ENCODE measurements at places on chromosomes 16 and 17.

GRCh38 chr17:50629902-50630301, 4.8 kb upstream of the ABCC3 start:
- no peak for DNase-seq

GRCh38 chr16:53433930-53434376, 318 bp upstream of the RBL2 start:
- no peak for DNase-seq

DNA sequence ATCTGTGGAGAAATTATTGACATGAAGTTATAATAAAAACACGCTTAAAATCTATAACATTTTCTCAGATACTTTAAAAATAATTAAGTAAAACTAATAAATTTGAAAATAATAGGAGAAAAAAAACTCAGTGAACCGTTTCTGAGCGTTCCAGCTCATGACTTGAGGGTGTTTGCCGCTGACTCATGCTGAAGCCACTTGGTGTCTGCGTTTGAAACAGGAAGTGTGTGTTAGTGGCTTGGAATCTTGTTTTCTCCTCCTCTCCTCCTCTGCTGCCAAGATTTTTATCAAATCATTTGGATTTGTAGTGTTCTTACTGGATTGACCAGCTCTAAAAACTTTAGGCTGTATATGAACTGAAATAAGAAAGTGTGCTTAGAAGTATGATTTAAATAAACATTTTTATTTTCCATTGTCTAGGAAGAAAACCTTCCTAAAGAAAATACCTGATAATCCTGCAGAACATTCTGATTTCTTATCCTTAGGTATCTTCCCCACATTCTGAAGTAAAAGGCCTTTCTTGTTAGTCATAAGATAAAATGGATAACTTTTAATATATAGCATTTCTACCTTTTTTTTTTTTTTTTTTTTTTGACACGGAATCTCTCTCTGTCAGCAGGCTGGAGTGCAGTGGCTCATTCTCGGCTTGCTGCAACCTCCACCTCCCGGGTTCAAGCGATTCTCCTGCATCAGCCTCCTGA, 30.8 kb downstream of the USP10 start:
- peak; percentile 86 for DNase-seq

- DNase-seq, result no peak
These were observed 3.9 kb downstream of the MED9 start for GRCh38 chr17:17480593-17481148.

GRCh38 chr17:3976675-3977171, 12.5 kb upstream of the ATP2A3 start:
- no peak for DNase-seq

- DNase-seq, result no peak
These were observed 205.1 kb upstream of the MAF start for GRCh38 chr16:79805621-79806020.

GRCh38 chr17:57602896-57603295, 142.2 kb downstream of the CCDC182 start:
- DNase-seq, result no peak

GRCh38 chr17:28774206-28774605, 30.4 kb downstream of the TRAF4 start:
- DNase-seq, result no peak

DNA sequence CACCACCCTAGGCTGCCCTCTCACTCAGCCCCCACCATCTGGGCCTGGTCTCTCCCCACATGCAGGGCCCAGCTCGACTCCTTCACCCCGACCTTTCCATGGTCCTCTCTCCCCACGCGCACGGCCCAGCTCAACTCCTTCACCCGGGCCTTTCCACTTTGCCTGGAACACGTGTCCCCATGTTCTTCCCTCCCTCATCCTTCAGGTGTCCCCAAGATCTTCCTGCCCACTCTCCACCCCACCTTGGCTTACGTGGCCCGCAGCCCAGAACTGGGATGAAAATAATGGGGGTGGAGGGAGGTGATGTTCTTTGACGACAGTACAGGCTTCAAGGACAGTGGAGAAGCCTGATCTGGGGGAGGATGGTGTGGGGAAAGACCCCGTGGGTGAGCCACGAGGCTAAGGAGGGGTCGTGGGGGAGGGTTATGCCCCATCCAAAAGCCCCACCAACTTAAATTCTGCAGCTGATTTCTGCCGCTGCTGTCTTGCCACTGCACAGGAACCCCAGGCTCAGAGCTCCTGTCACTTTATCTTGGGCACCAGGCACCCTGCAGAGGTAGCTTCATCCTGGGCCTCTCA, 9.9 kb upstream of the MEAK7 start:
- DNase-seq, result no peak

DNA sequence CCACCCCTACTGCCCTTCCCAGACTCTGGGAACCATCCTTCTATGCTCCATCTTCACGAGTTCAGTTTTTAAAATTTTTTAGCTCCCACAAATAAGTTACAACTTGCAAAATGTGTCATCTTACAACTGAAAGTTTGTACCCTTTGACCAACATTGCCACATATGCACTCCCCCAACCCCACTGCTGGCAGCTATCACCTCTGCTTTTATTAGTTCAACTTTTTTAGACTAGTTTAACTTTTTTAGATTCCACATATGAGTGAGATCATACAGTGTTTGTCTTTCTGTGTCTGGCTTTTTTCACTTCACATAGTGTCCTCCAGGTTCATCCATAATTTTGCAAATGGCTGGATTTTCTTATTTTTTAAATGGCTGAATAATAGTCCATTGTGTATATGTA, 7.7 kb downstream of the GPT2 start:
- DNase-seq, result no peak

DNA sequence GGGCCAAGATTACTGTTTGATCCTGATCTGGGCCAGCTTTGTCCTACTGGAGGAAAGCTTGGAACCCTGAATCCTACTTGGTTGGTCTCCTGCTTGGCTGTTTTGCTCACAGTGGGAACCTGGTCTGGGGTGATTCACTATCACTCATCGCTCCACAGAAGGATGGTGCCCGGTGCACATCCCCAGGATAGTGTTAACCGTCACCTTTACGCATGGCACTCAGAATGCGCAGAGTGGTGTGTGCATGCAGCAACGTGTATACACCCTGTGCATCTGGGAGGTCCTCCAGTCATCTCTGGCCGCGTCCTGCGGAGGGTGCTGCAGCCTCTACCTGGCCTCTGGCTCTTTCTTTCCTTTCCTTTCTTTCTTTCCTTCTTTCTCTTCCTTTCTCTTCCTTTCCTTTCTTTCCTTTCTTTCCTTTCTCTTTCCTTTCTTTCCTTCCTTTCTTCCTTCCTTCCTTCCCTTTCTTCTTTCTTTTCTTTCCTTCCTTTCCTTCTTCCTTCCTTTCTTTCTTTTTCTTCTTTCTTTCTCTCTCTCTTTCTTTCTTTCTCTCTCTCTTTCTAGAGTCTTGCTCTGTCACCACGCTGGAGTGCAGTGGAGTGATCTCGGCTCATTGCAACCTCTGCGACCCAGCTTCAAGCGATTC, 13.1 kb downstream of the SOCS3 start:
- no peak for DNase-seq

DNA sequence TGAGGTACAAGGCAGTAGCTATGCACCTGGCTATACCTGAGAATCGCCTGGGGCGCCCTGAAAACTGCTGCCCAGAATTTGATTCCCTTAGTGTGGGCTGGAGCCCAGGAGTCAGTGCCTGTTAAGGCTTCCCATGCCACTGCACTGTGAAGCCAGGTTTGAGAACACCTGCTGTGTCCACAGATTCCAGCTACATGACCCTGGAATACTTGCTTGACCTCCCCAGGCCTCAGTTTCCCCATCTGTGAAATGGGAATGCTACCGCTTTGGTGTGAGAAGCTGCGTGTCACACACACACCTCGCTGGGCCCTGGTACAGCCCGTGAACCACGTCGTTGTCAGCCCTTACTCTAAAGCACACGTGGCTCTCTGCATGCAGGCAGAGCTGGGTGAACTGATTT, 271.0 kb downstream of the C16orf95 start:
- no peak for DNase-seq

DNA sequence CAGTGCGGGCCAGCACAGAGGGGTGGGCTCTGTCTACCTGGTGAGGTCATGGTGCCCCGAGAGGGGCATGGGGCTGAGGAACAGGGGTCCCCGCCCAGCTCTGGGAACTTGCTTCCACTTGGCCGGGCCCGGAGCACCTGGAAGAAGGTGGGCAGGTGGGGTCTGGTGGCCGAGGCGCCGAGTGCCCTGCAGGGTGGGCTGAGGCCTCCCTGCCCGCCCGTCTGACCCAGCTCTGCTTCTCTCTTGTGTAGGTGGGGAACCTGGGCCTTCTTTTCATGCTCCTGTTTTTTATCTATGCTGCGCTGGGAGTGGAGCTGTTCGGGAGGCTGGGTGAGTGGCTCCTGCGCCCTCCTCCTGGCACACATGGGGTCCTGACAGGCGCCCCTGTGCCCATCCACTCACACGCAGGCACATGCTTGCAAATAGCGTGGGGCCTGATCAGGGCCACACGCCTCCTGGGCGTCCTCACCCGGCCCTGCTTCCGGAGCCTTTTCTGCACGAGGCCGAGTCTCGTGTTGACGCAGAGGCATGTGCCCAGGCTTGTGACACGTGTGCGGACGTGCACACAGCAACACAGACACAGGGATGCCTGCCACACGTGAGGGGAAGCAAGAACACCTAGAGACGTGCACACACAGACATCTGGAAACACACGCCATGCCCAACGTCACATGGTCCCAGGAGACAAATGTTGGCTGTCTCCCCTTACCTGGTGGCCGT, 8.2 kb downstream of the TPSG1 start:
- no peak for DNase-seq

DNA sequence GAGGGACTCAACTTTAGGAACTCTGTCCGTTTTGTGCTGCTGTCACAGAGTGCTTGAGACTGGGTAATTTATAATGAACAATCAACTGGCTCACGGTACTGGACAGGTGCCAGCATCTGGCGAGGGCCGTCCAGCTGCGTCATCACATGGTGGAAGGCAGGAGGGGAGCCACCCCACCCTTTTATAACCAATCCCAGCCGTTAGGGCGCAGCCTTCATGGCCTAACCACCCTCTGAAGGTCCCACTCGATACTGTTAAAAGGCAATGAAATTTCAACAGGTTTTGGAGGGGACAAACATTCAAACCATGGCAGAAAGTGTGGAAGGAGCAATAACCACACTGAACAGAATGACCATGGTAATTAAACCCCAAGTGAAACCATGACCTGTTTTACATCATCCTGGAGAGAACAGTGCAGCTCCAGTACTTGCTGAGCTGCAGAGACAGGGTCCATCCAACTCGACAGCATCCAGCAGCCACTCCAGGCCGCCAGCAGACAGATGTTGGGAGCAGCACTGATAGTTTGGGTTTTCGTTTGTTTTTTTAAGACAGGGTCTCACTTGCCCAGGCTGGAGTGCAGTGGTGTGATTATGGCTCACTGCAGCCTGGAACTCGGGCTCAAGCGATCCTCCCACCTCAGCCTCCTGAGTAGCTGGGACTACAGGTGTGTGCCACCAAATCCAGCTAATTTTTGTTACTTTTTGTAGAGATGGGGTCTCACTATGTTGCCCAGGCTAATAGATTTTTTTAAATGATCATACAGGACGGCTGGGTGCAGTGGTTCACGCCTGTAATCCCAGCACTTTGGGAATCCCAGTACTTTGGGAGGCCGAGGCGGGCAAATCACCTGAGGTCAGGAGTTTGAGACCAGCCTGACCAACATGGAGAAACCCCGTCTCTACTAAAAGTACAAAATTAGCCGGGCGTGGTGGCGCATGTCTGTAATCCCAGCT, 11.0 kb downstream of the CHMP6 start:
- DNase-seq, result peak; percentile 75

DNA sequence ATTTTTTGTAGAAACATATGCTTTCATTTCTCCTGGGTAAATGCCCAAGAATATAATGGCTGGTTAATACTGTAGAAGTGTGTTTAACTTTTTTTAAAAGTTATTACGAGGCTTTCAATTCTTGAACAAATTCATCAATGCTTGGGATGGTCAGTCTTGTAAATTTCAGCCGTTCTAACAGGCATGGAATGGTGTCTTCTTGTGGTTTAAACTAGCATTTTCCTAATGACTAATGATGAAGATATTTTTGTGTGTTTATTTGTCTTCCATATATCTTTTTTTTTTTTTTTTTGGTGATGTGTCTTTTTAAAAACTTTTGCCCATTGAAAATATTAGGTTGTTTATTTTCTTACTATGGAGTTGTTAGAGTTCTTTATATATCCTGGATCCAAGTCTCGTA, 67.1 kb downstream of the MGAT5B start:
- DNase-seq, result peak; percentile 44

- no peak for DNase-seq
These were observed 89.5 kb upstream of the RPL38 start for GRCh38 chr17:74113952-74114351.

DNA sequence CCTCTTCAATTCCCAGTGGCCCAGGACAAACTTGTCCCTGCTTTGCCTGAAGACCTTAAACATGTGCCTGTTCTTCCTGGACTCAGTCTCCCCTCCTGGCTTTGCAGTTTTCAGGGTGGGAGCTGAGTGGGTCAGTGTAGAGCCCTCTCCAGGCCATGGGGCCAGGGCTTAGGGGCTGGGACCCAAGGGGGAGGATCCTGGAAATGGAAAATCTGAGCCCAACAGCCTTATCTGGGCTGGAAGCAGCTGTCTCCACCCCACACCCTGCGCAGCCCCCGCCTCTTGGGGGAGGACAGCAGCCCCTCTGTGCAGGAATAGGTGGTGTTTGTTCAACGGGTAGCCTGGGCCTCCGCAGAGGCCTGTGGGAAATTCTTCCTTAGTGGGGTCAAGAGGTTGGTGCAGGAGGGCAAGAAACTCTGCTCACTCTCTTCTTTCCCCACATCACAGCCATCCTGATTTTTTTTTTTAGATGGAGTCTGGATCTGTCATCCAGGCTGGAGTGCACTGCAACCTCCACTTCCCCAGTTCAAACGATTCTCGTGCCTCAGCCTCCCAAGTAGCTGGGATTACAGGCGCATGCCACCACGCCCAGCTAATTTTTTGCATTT, 6.8 kb upstream of the SMTNL2 start:
- DNase-seq, result no peak

DNA sequence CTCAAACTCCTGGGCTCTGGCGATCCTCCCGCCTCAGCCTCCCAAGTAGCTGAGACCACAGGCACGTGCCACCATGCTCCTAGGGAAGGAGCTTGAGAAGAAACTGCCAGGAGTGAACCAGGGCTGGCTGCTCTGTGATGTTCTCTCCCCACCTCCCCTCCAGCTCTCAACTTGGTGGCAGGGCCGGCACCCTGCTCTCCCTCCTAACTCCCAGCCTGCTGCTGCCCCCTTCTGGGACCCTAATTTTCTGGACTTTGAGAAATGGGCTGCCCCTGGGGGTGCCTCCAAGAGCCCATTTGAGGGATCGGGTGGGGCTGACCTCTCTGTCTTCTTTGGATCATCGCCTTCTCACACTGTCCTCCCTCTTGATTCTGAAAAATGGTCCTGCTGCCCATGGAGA, 14.9 kb upstream of the STAT3 start:
- no peak for DNase-seq

- DNase-seq, result no peak
These were observed 2.3 kb downstream of the MYO15B start for GRCh38 chr17:75589919-75590303.

DNA sequence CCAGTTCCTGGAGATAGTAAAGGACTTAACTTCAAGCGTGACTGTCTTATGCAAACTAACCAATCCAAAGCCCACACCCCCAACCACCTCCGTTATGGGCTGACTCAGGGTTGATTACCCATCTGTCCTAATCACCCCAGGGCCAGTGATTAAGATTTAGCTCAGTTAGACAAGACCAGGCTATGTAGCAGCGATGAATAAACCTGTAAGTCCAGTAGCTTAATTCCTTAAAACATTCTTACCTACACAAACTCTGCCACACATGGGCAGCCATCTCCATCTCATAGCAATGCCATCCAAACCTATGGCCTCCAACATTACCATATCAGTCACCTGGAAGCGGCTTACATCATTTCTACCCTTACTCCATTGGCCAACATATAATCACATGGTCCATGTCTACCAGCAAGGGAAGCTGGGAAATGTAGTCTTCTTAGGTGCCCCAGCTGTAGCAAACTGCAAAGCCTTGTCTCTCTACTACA, 266.7 kb downstream of the SHISA9 start:
- DNase-seq, result no peak

- no peak for DNase-seq
These were observed 19.0 kb downstream of the MRPS23 start for GRCh38 chr17:57830880-57831279.
